HFFc6 (cell line): ENCODE measurements at places on chromosomes 11 and 22.

GRCh38 chr22:39634530-39635405 lies 64.2 kb downstream of the CACNA1I start:
- H3K27me3 ChIP-seq = peaks cover 28% of the 10 kb centered on the region
- DNase-seq = peak; percentile 72
- peaks cover 21% of the 10 kb centered on the region for H3K4me1 ChIP-seq
- no peaks in the 10 kb centered on the region for H3K36me3 ChIP-seq
- no peak overlapping the region; the same call in 1 of the 2 replicates for H3K4me3 ChIP-seq

DNA sequence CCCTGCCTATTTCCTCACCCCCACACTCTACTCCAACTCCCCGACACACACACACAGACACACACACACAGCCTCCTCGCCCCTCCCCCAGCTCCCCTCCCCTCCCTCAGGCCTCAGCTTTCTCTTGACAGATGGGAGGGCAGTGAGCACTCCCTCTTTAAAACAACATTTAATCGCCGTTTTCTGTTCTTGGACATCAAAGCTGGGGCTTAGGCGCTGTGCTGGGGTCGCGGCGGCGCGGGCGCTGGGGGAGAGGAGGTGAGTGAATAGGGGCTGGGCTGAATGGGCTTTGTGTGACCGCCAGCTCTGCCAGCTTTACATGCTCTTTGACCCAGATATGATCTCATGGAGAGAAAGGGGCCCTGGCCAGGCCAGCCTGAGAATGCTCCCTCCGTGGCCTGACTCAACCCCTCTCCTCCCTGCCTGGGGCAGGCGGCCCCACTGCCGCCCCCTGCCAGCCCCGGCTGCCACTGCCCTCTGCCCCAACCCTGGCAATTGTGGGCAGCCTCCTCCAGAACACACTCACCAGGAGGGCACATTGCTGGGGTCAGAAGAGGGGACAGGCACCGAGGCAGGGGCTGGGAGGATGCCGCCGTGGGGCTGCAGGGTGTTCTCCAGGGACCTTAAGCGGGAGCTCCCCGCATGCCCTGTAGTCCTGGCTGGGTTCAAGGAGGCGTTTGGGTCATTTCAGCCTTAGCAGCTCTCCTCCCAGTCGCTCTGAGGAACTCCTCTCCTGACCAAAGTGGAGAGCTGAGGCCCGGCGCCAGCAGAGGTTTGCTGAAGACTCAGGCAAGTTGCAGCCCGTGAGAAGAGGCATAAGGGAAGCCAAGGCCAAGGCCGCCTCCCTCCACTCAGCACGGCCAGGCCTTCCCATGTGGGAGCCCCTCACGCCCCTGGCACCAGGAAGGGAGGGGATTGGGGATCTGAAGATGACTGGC lies 38.3 kb upstream of the NNMT start:
- no peak overlapping the region for H3K27ac ChIP-seq
- DNase-seq = no peak
- H3K27me3 ChIP-seq = peaks cover 43% of the 10 kb centered on the region
- H3K36me3 ChIP-seq = no peaks in the 10 kb centered on the region
- no peaks in the 10 kb centered on the region for H3K4me1 ChIP-seq

- DNase-seq = peak; percentile 60
- peak overlapping the region; percentile 63; the same call in 1 of the 2 replicates for H3K27ac ChIP-seq
- peaks cover 11% of the 10 kb centered on the region for H3K4me1 ChIP-seq
- no peak overlapping the region for H3K4me3 ChIP-seq
- H3K36me3 ChIP-seq = no peaks in the 10 kb centered on the region
Measured at GRCh38 chr11:126607374-126607773, 251.9 kb downstream of the ST3GAL4 start.

GRCh38 chr11:90919332-90919731 lies 696.5 kb upstream of the CHORDC1 start:
- H3K4me1 ChIP-seq = no peaks in the 10 kb centered on the region
- DNase-seq = no peak
- H3K27ac ChIP-seq = no peak overlapping the region
- H3K27me3 ChIP-seq = no peaks in the 10 kb centered on the region

DNA sequence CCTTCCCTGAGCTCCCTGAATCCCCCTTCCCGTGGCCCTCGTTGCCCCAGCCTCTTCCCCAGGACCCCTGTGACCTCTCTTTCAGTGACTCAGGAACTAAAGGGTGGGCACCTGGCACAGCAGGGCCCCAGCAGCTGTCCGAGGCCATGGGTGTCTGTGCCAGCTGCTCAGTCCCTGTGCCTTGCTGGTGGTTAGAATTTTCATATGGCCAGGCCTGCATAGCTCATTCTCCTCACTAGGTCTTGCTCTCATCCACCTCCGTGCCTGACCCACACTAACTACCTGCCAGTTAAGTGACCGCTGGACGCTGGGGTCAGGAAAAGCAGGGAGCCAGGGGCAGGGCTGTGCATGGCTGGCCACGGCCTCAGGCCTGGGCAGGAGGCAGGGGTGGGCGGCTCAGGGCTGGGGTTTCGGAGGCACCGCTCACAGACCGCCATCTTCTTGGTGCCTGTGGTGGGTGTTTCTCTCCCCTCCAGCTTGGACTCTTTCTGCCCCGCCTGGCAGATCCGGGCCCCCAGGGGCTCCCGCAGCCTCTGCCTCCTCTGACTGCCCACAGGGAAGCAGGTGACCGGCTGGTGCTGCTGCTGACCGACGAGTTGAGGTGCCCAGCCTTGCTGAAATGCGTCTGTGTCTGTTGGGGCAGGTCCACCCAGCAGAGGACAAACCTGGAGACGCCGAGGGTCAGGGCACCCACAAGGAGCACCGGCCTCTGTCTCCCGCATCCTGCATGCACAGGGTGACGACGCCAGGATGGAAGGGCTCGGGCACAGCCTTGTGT lies 20.3 kb downstream of the MRGPRD start:
- peaks cover 7% of the 10 kb centered on the region for H3K27me3 ChIP-seq
- H3K27ac ChIP-seq = no peak overlapping the region
- H3K4me1 ChIP-seq = peaks cover 1% of the 10 kb centered on the region
- no peaks in the 10 kb centered on the region for H3K36me3 ChIP-seq
